ENCODE measurements at places on chromosomes 5 and 9. TPM values are rescaled to one million over a fixed set of nuclear protein-coding genes. Genes with fewer than 3 reads are reported as not detected.

SPEF2 gene
- 2.3 TPM for total RNA-seq

PHF2 gene
- total RNA-seq, result 5.9 TPM

DNA sequence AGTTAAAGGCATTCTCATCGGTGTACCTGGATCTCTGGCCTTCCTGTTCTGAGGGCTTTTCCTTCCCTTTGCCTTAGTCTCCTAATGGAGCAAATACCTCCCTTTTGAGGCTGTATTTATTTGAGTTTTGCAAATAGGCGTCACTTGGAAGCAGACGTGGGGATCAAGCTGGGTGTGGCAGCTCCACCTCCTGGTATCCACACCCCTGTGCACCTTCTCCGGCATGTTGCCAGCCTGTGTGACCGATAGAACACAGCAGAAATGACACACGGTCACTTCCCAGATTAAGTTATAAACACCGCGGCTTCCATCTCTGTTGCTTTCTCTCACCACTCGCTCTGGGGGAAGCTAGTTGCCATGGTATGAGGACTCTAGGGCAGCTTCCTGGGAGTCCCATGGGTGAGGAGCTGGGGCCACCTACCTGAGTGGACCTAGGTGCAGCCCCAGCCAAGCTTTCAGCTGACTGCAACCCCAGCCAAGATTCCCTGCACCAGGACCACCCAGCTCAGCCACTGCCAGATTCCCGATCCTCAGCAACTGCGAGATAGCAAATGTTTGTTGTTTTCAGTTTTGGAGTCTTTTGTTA, 214.4 kb upstream of the MVB12B start:
- DNase-seq, result no peak

- no peak for DNase-seq
These were observed 5.0 kb upstream of the IRX4 start for GRCh38 chr5:1887588-1888360.

HTR1A gene
- not detected for total RNA-seq

- no peak for DNase-seq
These were observed 1243.0 kb upstream of the CDH9 start for GRCh38 chr5:28281351-28281750.

DIRAS2 gene
- total RNA-seq, result not detected

GRCh38 chr5:13664377-13664776, 280.1 kb downstream of the DNAH5 start:
- peak; percentile 100 for DNase-seq

GRCh38 chr9:77403239-77403638, 225.9 kb downstream of the VPS13A start:
- DNase-seq, result peak; percentile 12

DNA sequence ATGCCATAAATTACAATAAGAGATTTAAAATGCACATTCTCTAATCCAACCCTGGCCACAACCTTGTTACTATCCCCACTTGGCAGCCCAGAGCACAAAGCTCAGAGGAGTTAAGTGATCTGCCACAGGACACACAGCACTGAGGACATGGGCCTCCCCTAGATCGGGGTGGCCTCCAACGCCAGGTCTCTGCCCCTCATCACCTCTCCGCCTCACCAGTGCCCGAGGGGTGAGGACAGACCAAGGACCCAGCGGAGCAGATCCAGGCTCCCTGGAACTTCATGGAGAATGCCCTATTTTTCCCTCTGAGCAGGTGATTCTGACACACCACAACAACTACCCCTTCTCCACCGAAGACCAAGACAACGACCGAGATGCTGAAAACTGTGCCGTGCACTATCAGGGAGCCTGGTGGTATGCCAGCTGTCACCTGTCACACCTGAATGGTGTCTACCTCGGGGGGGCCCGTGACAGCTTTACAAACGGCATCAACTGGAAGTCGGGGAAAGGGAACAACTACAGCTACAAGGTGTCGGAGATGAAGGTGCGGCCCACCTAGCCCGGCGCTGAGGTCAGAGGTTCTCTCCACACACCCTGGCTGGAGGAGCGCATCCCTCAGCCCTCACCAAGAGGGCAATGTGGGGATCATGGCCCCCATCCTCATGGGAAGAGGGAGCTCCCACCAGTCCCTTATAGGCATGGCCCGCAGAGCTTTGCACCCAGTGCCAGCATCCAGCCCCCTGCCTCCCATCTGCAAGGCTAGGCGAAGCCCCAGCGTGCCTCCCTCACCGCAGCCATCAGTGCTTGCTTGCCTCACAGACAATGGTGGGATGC, 12.5 kb upstream of the FCN2 start:
- DNase-seq, result no peak

- no peak for DNase-seq
These were observed 37.3 kb downstream of the MACIR start for GRCh38 chr5:103295871-103296270.

DNA sequence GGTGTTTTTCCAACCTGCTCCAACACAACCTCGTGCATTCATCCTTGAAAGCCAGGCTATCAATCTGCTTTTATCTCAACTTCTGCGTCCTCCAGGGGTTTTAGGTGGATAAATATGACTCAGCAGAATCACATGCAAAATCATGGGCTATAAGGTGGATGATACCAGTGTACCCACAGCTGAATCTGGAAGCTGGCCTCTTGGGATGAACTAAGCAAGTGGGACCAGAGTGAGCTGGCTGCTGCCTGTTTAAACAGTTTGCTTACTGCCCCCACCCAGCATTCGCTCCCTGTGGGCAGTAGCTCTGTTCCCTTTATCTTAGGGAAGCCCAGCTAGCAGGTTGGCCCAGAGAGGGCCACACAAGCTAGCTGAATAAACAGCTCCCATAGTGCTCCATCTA, 194.0 kb downstream of the CRB2 start:
- DNase-seq, result no peak

GRCh38 chr5:146339715-146340259, 1.1 kb downstream of the POU4F3 start:
- no peak for DNase-seq

GRCh38 chr5:146753641-146754040, 124.9 kb downstream of the PPP2R2B start:
- no peak for DNase-seq

GRCh38 chr9:137986268-137987099, 108.9 kb downstream of the CACNA1B start:
- no peak for DNase-seq

GRCh38 chr9:116800885-116801284, 113.8 kb downstream of the TRIM32 start:
- DNase-seq, result no peak

GRCh38 chr9:93976973-93977372, 21.8 kb upstream of the BARX1 start:
- no peak for DNase-seq

All from IMR-90 (cell line).